ENCODE measurements at places on chromosomes 13 and 19.

DNA sequence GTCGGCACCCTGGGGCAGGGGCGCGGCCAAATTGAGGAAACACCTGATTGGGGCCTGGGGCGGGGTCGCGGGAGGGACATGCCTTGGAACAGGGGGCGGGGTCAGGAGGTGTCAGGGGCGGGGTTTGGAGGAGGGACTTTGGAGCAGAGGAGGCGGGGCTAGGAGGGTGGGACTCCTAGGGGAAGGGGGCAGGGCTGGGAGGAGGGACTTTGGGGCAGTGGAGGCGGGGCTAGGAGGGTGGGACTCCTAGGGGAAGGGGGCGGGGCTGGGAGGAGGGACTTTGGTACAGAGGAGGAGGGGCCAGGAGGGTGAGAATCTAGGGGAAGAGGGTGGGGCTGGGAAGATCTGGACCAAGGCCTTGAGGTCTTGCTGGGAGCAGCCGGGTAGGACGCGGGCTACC lies 21.9 kb downstream of the GRIN2D start:
- DNase-seq: no peak

DNA sequence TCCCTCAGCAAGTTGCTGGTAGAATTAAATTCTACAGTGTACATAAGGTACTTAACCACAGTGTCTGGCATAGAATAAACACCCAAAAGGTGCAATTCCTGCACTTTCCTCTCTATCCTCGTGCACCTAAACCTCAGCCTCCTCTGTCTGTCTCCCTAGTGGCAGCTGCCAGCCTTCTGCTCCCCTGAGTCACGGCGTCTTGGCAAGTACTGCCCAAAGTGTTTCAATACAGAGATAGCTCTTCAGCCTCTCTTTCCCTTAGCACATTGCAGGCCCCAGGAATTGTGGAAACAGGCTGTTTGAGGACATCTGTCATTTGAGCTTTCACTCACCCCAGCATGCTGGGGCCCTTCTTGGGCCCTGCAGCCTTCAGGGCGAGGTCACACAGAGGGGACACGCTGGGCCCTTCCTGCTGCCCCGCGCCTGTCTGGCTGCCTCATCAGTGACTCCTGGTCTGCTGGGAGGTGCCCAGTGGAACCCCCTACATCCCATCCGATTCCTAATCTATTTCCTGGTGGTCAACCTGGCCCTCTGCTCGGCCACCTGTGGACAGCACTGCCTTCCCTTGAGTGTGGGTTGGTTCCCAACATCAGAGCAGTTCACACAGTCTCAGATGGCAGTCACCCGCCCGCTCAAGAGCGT lies 19.3 kb downstream of the COL4A2 start:
- DNase-seq: no peak

DNA sequence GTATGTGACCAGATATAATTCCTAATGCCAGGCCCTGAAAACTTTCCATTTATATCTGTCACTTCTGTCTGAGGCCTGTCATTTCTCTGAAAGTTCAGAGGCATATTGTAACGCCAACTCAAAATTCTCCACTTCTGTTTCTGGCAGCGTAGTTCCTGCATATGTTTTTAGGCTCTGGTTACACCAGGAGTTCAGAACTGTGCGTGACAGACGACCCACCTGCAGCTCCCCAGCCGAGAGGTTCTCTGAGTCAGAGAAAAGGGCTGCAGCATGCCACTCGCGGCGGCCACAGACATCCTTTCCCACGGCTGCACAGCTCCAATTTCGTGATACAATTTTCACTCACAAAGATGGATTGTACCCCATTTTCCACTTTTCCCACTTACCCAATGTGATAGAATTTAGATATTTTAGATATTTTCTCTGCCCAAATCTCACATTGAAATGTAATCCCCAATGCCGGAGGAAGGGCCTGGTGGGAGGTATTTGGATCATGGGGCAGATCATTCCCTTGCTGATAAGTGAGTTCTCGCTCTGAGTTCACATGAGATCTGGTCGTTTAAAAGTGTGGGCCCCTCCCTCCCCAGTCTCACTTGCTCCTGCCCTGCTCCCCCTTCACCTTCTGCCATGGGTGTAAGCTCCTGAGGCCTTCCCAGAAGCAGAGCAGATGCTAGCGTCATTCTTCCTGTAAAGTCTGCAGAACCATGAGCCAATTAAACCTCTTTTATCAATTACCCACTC lies 308.1 kb downstream of the LIG4 start:
- DNase-seq: no peak

DNA sequence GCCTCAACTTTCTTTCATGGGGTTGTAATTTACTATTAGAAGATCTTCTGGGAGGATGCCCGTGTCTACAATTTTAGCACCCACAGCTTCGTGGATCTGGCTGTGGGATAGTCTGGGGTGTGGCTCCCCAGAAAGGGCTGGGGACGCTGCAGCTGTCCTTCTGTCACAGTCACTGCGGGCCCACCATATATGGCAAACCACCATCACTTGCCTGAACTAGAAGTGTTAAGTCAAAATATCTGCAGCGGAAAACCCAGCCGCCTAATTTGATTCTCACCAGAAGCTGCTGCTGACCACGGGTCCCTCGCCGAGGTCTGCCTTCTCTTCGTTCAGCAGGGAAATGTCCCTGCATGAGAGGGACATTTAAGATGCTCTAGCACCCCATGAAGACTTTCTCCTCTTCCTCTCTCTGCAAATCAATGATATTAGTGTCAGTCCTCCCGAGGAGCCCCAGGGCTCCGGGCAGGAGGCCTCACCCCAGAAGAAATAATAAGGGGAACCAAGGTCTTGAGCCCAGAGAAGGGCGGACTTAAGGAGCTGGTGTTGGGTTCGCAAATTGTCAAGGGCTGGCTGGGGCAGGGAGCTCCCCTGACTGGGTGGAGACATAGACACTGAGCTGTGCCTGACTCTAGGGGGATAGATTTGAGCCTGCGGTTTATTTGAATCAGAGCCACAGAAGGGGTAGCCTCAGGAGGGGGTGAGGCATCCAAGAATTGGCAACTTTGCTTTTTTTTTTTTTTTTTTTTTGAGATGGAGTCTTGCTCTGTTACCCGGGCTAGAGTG lies 3.0 kb upstream of the MATK start:
- no peak for DNase-seq

DNA sequence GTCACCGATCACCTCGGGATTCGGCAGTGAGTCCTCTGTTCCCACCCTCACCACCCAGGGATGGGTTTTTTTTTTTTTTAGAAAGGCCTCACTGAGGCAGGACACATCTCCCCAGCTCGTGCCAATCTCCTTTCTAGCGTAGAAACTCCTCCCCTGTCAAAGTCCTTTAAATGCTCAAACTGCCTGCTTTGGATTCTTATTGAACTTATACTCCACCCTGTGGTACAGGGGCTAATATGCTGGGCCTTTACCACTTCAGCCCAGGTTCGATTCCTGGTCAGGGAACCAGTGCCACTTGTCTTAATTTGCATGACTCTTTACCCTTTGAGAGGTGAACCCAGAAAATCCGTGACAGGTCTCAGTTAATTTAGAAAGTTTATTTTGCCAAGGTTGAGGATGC lies 8.3 kb upstream of the ZNF14 start:
- no peak for DNase-seq

GRCh38 chr13:75869981-75870380 lies 233.9 kb downstream of the LMO7 start:
- no peak for DNase-seq

- DNase-seq: peak; percentile 70
These were observed 36.0 kb downstream of the MBNL2 start for GRCh38 chr13:97257800-97258799.

- DNase-seq: no peak
These were observed 534 bp upstream of the HPN start for GRCh38 chr19:35040826-35041547.

GRCh38 chr19:18000915-18001776 lies 6.8 kb upstream of the ARRDC2 start:
- DNase-seq: no peak

GRCh38 chr13:74466020-74466419 lies 331.8 kb upstream of the KLF12 start:
- DNase-seq: no peak

DNA sequence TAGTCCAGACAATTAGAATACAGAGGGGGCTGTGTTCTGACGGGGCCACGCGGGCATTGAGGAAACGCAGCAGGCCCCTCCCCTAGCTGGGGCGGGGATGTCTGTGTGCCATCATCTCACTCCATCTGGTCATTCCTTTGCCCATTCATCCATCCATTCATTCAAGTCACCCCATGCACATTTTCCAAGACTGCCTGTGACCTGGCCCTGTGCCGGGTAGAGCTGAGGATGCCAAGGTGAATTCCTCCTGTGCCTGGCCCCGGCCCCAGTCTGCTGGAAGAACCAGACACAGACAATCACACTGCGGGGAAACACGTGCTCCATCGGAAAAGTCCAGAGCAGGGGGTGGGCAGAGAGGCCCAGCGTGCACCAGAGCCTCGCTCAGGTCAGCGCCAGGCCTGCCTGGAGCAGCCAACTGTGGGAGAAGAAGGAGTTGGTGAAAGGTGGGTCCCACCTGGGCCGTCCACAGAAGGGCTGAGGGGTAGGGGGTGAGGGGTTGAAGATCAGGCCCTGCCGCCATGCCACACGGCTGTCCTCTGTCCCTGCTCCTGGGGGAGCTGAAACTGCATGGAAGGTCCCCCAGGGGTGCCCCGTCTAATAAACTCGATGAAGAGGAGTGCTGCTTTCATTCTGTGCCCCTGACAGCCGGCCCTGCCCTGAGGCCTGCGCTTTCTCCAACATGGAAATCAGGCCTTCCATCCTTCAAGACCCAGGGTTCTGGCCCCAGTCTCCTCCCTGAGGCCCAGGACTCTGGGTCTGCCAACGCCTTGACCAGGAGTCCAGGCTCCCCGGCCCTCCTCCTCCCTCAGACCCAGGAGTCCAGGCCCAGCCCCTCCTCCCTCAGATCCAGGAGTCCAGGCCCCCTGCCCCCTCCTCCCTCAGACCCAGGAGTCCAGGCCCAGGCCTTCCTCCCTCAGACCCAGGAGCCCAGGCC lies 1.6 kb upstream of the CACNG6 start:
- no peak for DNase-seq

- no peak for DNase-seq
These were observed 16.6 kb upstream of the IRS2 start for GRCh38 chr13:109802936-109803335.

GRCh38 chr13:75818179-75818967 lies 182.2 kb downstream of the LMO7 start:
- DNase-seq: no peak
